GM23248 (cell line): ENCODE measurements at places on chromosomes 1 and 21.
A peak's percentile ranks its signal among the peaks of the same experiment; 100 is the strongest.

DNA sequence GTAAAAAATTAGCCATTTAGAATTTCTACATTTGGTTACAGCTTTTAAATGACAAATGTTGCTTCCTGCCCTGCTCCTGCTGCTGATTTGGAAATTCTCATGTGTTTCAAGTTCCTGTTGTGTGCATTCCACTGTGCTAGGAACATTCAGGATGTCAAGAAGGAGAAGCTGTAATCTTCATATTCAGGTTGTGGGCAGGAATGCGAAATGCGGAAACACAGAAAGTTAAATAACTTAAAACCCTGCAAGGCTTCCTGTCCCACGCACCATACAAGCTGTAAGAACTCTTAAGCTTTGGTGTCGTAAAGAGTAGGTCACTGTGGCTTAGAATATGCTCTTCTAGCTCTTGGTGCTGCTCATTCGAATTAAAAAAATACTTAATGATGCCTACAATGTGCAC lies 52.6 kb downstream of the S100B start:
- DNase-seq = no peak

DNA sequence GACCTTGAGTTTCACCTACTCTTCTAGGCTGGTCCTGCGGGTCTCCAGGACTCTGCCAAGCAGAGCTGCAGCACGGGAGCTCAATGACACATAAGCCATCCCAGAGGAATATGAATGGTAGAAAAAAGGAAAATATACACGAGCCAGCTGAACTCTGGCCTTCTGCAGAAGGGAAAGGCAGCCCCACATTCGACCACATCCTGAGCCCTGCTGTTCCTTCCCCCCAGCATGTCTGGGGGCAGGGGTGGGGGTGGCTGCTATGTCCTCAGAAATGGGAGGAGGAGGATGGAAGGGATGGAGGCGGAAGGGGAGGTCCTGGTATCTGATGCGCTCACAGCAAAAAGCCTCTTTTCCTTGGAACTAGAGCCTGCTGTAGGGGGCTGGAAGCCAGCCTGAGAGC lies 12.1 kb upstream of the KDF1 start:
- peak; percentile 38 for DNase-seq

GRCh38 chr1:115839029-115839678 lies 1.8 kb downstream of the NHLH2 start:
- DNase-seq = peak; percentile 59

GRCh38 chr1:191049781-191050180 lies 572.1 kb upstream of the BRINP3 start:
- DNase-seq = no peak

- DNase-seq = no peak
Measured at GRCh38 chr1:56873213-56873612, 18.6 kb downstream of the C8A start.

DNA sequence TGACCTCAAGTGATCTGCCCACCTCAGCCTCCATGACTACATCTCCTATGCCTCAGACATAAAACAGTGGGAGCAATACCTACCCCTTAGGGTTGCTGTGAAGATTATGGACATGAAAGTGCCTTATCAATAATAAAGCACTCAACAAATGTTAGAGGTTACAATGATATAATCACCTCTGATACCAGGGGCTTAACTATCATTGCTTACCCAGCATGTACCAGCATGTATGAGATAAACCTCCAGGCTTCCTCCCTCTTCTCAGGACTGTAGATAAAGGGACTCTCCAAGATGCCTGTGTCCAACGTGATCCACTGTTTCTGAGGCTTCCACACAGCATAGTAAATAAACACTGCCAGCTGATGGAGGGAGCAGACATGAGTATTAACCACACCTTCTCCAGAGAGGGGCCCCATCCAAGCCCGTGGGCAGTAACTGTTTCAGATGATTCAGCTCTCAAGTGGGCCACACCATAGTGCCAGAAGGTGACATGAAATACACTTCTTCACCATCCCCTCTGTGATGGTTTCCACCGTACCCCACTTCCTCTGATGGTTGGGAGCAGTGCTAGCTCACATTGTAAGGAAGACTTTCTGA lies 26.2 kb downstream of the RHBDL2 start:
- DNase-seq = peak; percentile 26
